ENCODE measurements at places on chromosomes 12 and 14.

GRCh38 chr12:119175081-119175480 lies 3.6 kb upstream of the HSPB8 start:
- no peak for DNase-seq

DNA sequence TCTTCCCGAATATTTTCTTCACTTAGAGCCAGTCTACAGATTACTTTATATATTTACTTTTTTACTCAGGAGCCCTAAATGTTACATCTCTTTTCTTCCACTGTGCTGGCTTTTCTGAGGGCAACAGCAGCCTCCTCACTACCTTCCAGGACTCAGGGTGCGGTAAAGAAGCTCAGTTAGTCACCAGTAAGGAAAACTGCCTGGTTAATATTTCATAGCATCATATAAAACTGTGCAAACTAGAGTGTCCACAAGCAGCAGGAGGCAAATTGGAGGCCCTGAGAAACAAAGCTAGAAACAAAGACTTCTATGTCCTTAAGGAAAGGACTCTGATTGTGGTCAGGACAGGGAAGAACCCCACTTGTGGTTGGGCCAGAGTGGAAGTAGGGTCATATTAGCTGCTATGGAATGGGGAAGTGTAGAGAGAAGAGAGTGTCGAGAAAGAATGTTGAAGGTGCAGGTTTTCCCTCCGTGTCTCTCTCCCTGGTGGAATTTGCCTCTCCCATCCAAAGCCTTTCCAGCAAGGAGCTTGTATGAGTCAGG lies 220.1 kb downstream of the SLC15A4 start:
- DNase-seq: no peak

- DNase-seq: no peak
These were observed 12.5 kb upstream of the SAMD4A start for GRCh38 chr14:54554401-54554800.

DNA sequence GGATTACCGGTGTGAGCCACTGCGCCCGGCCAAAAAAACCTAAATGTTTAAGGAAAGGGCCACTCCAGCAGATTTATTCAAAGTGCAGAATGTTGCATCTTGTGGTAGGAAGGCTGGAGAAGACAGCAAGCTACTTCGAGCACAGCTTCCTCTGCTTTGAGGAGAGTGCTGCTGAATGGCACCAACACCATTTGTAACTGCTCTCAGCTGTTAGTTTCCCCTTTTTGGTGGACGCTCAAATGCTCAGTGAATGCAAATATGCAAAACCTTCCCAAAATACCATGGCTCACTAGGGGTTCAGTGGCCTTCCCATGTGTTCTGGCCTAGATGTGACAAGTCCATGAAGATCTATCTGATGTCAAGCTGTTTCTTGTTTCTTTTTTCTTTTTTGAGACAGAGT lies 2.9 kb upstream of the TDRD9 start:
- DNase-seq: no peak

GRCh38 chr12:65607401-65607841 lies 216.9 kb upstream of the HMGA2 start:
- no peak for DNase-seq

GRCh38 chr14:85463512-85463911 lies 66.4 kb upstream of the FLRT2 start:
- no peak for DNase-seq

DNA sequence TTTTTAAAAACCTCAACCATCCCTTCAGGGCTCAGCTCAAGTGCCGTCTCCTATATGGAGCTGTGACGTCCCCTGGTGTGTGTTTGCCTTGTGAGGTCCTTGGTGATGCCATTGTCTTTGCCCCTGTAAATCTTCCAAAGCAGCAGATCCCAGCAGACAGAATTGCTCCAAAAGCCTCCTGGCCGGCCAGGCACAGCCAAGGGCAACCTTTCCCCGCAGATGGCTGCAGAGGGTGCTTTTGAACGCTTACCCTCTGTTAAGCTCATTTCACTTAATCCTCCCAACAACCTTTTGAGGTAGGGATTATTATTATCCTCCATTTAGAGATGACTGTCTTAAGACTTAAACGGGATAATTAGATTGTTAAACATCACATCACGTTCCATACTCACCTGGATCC lies 51.4 kb downstream of the RFX4 start:
- DNase-seq: no peak

DNA sequence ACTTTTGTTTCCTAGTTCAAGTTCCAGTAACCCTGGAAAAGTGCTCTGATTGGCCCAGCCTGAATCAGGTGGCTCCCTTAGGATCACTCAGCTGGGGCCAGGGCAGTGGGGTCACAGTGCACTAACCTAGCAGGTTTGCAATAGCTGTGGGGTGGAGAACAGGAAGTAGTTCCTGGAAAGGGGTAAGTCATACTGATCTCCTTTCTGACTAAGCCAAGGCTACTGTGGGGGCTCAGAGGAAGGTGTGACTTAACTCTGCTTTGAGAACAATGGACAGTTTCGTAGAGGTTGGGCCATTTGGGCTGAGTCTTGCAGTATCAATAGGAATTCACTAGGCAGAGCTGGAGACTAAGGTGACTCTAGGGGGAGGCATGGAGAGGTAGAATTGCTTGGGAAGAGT lies 89.4 kb downstream of the KIF26A start:
- no peak for DNase-seq

- no peak for DNase-seq
These were observed 361.2 kb upstream of the PDE3A start for GRCh38 chr12:20006871-20007730.

- DNase-seq: peak; percentile 1
These were observed 366 bp downstream of the LPCAT3 start for GRCh38 chr12:7017870-7018349.

GRCh38 chr12:68480526-68480925 lies 130.2 kb upstream of the RAP1B start:
- DNase-seq: no peak

DNA sequence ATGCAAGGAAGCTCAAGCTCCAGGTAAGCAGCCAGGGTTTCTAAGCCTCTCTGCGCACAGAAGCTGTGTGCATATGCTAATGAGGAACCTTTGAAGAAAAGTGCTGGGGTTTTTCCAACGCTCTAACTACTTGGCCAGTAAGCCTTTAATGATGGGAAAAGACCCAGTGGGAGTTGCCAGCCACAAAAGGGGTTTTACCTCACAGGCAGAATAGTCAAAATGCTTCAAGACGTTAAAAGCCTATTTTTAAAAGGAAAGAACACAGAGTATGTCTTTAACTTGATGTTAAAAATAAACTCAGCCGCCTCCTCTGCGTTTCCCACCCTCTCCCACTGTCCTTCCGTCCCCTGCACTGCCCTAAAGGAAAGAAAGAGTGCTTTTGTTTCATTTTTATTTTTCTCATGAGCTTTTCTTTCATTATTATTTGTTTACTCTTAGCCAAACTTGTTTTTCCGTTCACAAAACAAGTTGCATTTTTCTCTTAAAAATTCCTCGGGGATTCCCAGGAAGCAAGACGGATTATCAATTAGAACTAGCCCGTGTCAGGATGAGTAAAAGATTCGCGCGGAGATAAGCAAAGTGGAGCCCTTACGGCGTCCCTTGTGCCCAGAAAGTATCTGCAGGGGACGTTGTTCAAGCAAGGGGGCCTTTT lies 209.8 kb upstream of the NUDT4 start:
- no peak for DNase-seq

DNA sequence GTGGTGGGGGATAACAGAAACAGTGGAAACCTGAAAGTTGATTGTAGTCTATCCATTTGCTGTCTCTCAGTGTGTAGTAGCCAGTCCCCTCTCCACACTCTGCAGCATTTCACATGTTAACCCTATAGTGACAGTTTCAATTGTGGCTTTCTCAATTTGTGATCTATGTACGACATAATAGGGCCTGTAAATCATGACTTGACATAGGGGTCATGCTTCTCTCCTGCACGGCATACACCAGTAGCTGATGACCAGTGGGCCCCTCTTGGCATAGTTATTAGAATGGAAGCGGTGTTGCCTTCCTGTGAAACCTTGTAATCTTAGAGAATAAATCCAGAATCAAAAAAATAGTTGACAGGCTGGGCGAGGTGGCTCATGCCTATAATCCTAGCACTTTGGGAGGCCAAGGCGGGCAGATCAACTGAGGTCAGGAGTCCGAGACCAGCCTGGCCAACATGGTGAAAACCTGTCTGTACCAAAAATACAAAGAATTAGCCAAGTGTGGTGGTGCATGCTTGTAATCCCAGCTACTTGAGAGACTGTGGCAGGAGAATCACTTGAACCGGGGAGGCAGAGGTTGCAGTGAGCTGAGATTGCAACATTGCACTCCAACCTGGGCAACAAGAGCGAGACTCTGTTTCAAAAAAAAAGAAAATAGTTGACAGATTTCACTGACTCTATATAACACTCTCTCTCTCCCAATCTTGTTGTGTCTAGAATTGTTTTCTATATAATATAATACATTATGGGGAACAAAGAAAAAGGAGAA lies 44.6 kb upstream of the VSX2 start:
- no peak for DNase-seq

GRCh38 chr12:88810806-88811205 lies 230.5 kb upstream of the KITLG start:
- no peak for DNase-seq

GRCh38 chr14:89409961-89410360 lies 7.1 kb downstream of the FOXN3 start:
- no peak for DNase-seq

- no peak for DNase-seq
These were observed 20.1 kb downstream of the KLRK1 start for GRCh38 chr12:10369557-10370415.

DNA sequence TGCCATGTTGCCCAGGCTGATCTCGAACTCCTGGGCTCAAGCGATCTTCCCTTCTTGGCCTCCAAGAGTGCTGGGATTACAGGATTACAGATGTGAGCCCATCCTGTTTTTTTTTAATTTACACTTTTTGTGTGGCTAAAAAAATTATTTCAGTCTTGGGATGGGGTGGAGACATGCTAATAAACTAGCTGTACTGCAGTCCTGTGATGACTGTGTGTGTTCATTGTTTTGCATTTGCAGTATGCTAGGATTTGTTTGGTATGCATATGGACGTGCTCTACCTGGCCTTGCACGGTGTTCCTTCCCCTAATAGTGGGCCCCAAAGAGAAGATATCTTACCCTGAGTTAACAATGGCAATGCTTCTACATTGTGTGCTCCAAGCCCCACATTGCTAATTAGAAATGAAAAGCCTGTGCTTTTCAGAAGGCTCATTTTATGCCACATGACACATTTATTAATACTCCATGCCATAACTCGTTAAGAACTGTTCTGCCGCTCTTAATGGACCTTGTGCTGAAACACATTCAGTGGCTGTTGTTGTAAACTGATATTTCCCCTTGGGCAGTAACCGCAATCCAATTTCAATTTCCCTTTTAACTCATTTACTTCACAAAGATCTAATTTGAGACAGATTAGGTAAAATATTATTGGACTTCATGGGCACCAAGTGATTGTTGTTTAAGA lies 86.4 kb downstream of the SCN8A start:
- DNase-seq: no peak

DNA sequence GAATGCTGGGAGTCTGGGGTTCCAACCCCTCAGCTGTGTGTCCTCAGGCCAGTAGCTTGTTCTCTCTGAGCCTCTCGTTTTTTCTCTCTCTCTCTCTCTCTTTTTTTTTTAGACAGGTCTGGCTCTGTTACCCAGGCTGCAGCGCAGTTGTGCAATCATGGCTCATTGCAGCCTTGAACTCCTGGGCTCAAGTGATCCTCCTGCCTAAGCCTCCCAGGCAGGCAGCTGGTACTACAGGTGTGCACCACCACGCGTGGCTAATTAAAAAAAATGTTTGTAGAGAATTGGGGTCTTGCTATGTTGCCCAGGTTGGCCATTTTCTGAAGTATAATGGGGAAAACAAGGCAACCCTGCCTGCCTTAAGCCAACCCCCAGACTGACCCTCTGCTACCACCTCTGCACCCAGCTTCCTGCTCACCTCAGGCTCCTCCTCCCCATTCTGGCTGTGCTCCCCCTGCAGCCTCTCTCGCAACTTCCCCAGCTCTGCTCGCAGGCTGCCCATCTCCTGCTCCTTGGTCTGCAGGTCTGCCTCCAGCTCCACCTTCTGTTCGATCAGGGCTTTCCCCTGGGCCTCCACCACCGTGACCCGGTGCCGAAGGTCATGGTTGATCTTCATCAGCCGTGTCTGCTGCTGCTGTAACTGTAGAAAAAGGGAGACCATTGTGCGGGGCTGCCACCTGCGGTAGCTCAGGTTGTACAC lies 35.2 kb downstream of the RILPL1 start:
- DNase-seq: no peak

DNA sequence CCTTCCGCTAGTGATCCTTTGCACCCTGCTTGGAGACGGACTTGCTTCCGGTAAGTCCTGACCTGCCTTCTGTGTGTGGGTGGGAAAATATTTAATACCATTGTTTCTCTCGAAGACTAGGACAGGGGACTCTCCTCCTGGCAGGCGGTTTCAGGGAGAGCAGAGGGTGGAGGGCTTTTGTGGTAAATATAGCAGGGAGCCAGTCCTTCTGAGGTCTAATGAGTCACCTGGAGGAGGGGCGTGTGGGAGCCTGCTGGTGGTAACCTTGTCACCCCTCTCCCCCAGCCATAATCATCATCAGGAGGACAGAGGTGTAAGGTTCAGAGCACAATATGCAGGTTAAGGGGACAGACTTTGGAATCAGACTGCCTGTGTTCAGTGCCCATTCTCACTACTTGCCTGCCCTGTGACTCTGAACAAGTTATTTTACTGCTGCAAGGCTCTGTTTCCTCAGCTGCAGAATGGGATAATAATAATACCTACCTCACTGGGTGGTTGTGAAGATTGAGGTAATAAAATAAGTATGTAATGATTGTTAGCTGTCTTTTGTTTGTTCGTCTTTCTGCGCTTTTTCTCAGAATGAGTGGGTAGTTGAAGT lies 47.4 kb downstream of the SUSD6 start:
- no peak for DNase-seq

- no peak for DNase-seq
These were observed 29.2 kb downstream of the TMEM120B start for GRCh38 chr12:121741743-121742142.

Measured in stimulated activated CD4-positive, alpha-beta T cell treated with anti-CD3 and anti-CD28 coated beads, Interleukin-15, amount 100 ng/mL, for 1 hour (primary cell).